ENCODE measurements at places on chromosomes 3 and 15. TPM values are rescaled to one million over a fixed set of nuclear protein-coding genes. Genes with fewer than 3 reads are reported as not detected.

The KIF9 gene
- total RNA-seq: 3.6 TPM

The LRRC49 gene
- not detected for total RNA-seq

GRCh38 chr3:87313641-87314040 is 37.3 kb upstream of the POU1F1 start:
- H3K36me3 ChIP-seq: no peaks in the 10 kb centered on the region
- peaks cover 4% of the 10 kb centered on the region for H3K27me3 ChIP-seq
- H3K27ac ChIP-seq: no peak overlapping the region
- H3K4me3 ChIP-seq: no peak overlapping the region
- H3K4me1 ChIP-seq: no peaks in the 10 kb centered on the region
- no peak for DNase-seq

DNA sequence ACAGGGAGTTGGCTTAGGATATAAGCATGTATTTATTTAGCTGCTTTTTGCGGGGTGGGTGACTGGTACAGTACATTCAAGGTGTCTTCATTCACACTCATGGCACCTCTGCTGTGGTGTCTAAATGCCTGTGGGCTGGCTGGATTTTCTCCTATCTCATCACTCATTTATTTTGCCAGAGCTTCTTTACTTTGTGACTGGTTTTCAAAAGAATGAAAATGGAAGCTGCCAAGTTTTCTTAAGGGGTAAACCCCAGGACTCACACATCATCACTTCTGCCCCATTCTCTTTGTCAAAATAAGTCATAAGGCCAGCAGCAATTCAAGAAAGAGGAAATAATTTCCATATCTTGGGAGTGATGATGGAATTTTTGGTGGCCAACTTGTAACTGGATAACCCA is 493.4 kb upstream of the ALCAM start:
- H3K4me3 ChIP-seq: no peak overlapping the region
- no peaks in the 10 kb centered on the region for H3K36me3 ChIP-seq
- no peaks in the 10 kb centered on the region for H3K4me1 ChIP-seq
- H3K27ac ChIP-seq: no peak overlapping the region
- H3K27me3 ChIP-seq: no peaks in the 10 kb centered on the region

DNA sequence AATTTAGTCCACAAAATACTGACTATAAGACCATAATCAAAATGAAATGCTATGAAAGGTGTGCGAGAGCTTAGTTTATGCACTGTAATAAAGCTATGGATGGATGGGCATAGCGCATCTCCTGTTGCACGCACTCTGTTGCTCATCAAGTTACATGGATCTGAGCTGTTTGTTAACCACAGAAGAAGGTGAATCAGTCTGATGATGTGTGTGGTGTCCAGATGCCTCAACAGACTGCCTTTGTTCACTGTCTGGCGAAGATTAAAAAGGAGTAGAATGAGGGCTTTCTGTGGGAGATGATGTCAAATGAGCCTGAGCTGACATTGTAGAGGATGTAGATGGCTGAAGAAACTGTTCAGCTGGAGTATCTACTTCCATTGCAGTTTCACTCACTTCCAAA is 36.1 kb downstream of the NSMCE3 start:
- peaks cover 21% of the 10 kb centered on the region for H3K27me3 ChIP-seq
- H3K36me3 ChIP-seq: no peaks in the 10 kb centered on the region
- H3K4me3 ChIP-seq: no peak overlapping the region
- no peak overlapping the region for H3K27ac ChIP-seq
- no peak for DNase-seq
- H3K4me1 ChIP-seq: no peaks in the 10 kb centered on the region

DNA sequence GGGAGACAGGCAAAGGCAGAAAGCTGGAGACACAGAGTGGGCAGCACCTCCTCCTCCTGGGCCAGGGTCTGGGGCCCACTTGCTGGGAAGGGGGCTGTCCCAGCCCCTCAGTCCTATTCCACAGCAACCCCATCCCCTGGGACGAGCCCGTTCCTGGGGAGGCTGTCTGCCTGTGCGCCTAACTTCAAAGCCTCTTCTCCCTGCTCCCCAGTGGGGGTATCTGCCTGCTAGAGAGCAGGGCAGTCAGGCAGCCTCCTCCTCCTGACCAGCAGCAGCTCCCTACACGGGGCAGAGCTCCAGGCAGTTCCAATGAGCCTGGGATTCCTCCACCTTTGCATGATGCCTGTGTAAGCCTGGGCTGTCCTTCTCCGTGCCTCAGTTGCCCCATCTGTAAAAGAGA is 6.9 kb downstream of the PTH1R start:
- no peak overlapping the region for H3K27ac ChIP-seq
- DNase-seq: no peak
- H3K36me3 ChIP-seq: no peaks in the 10 kb centered on the region
- peaks cover 58% of the 10 kb centered on the region for H3K27me3 ChIP-seq
- H3K4me1 ChIP-seq: peaks cover 3% of the 10 kb centered on the region
- no peak overlapping the region for H3K4me3 ChIP-seq

Measured in activated CD4-positive, alpha-beta T cell treated with anti-CD3 and anti-CD28 coated beads, Interleukin-2, amount 10 ng/mL, durations not matched to agents 7 days and 5 days (primary cell).